ENCODE measurements at places on chromosomes 7 and 10.

GRCh38 chr10:14554091-14554490, 220.6 kb downstream of the FAM107B start:
- DNase-seq, result no peak

GRCh38 chr10:43676901-43677300, 28.2 kb upstream of the ZNF32 start:
- no peak for DNase-seq

GRCh38 chr10:67837541-67838314, at the start of gene DNAJC12:
Gene DNAJC12 (minus strand): TSS chr10:67838188. CDS start chr10:67838011, 177 bp downstream.
- DNase-seq, result peak; percentile 90

- no peak for DNase-seq
These were observed 481.6 kb downstream of the PARD3 start for GRCh38 chr10:34333513-34333912.

- no peak for DNase-seq
These were observed 93.8 kb upstream of the CNTNAP2 start for GRCh38 chr7:146022776-146023175.

Data from AML-193 (cell line).